ENCODE measurements at places on chromosomes 13 and 19.

GRCh38 chr19:38815059-38816001 lies 2.6 kb upstream of the LGALS4 start:
- DNase-seq: no peak

DNA sequence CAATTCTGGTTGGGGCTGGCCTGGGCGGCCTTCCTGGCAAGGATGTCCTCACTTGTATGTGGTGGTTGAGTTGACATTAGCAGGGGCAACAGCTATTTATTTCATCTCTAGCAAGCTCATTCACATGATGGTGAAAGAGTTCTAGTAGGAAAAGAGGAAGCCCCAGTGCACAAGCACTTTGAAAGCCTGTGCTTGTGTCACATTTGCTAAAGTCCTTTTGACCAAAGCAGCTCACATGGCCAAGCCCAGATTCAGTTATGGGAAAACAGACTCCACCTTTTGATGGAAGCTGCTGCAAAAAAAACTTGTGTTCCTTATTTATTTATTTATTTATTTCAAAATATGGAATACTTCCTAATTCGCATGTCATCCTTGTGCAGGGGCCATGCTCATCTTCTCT lies 17.2 kb downstream of the GTF2F2 start:
- no peak for DNase-seq

- DNase-seq: peak; percentile 93
Measured at GRCh38 chr13:29520671-29521070, 74.8 kb downstream of the SLC7A1 start.

GRCh38 chr19:14322889-14323463 lies 58.3 kb upstream of the ADGRE5 start:
- DNase-seq: no peak

DNA sequence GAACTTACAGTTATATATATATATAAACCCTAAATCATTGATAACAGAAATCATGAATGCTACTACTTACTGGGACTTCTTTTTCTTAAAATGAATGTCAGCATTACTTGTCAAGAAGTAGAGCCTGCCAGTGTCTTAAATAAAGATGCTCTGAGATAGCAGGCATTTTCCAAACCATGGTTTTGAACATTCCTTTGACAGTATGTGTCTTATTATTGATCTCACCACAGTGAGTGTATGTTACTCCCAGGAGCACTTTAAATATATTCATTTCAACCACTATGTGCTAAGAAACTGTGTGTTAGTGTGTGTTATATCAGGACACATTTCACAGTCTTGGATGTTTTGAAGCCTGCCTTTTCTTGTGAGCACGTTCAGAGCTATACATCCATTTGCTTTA lies 28.2 kb downstream of the TNFRSF19 start:
- DNase-seq: peak; percentile 82

GRCh38 chr19:6588508-6589345 lies 2.2 kb downstream of the CD70 start:
- DNase-seq: no peak

DNA sequence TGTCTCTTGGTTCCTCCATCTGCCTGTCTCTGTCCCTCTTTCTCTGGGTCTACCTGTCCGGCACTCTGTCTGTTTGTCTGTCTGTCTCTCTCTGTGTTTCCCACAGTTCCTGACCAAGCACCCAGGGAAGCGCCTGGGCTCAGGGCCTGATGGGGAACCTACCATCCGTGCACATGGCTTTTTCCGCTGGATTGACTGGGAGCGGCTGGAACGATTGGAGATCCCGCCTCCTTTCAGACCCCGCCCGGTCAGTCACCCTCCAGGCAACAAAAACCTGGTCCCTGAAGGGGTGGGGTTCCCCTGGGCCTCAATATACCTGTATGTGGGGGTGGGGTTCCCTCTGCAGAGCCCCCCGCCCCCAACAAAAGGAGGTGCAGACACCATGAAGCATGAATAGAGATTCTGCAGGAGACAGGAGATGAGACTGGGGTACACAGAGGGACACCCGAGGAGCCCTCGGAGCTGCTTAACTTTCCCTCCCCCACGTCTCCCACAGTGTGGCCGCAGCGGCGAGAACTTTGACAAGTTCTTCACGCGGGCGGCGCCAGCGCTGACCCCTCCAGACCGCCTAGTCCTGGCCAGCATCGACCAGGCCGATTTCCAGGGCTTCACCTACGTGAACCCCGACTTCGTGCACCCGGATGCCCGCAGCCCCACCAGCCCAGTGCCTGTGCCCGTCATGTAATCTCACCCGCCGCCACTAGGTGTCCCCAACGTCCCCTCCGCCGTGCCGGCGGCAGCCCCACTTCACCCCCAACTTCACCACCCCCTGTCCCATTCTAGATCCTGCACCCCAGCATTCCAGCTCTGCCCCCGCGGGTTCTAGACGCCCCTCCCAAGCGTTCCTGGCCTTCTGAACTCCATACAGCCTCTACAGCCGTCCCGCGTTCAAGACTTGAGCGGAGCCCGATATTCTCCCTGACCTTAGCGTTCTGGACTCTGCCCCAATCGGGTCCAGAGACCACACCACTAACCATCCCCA lies 2.6 kb upstream of the CACNG7 start:
- DNase-seq: peak; percentile 19

- DNase-seq: no peak
Measured at GRCh38 chr19:28927456-28927855, 285.5 kb downstream of the UQCRFS1 start.

- no peak for DNase-seq
Measured at GRCh38 chr13:44158098-44158521, 215.5 kb upstream of the SERP2 start.

DNA sequence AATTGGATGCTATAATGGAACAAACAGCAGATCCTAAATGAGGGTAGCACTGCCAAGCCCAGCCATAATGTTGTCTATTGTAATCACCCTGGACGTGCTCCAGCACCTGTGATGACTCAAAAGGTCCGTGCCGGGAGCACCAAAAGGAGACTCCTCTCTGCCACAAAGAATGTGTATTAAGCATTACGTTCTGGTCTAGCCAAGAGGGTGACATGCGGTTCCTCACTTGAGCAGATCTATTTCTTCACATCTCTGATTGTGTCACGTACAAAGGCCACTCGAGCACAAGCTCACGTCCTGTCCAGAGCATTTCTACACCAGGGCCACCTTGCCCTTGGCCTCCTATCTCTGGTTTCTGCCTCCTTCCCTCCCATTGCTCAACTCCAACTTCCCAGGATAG lies 219.9 kb upstream of the IRS2 start:
- peak; percentile 58 for DNase-seq

GRCh38 chr19:14006085-14006765 lies at the start of gene RFX1:
TSS of gene RFX1 (minus strand) at chr19:14006320. CDS start at chr19:13993843, 12,477 bp downstream.
- DNase-seq: peak; percentile 100

GRCh38 chr13:41296879-41297646 lies 14.0 kb upstream of the NAA16 start:
- DNase-seq: no peak

DNA sequence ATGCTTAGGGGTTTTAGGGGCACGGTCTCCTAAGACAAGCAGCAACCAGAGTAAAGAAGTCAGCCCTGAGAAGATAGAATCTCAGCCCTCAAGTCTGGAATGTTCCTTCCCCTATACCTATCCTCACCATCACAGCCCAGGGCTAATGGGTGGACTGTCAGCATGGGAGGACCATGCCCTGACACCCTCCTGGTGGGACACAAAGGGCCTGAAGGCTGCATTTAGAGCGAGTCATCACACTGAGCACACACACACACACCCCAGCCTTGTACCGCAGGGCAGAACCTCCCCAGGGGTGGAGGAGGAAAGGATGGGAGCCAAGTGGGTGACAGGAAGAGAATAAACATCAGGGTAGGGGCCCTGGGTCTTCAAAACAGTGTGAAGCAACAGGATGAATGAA lies 174.8 kb upstream of the SERP2 start:
- peak; percentile 33 for DNase-seq

- no peak for DNase-seq
Measured at GRCh38 chr13:37357548-37357947, 241.0 kb downstream of the POSTN start.

- no peak for DNase-seq
Measured at GRCh38 chr13:56110751-56111150, 1030.0 kb upstream of the PRR20A start.

GRCh38 chr19:47098608-47099007 lies 15.0 kb downstream of the ZC3H4 start:
- no peak for DNase-seq

GRCh38 chr13:101706651-101707050 lies 254.2 kb downstream of the ITGBL1 start:
- DNase-seq: peak; percentile 89

DNA sequence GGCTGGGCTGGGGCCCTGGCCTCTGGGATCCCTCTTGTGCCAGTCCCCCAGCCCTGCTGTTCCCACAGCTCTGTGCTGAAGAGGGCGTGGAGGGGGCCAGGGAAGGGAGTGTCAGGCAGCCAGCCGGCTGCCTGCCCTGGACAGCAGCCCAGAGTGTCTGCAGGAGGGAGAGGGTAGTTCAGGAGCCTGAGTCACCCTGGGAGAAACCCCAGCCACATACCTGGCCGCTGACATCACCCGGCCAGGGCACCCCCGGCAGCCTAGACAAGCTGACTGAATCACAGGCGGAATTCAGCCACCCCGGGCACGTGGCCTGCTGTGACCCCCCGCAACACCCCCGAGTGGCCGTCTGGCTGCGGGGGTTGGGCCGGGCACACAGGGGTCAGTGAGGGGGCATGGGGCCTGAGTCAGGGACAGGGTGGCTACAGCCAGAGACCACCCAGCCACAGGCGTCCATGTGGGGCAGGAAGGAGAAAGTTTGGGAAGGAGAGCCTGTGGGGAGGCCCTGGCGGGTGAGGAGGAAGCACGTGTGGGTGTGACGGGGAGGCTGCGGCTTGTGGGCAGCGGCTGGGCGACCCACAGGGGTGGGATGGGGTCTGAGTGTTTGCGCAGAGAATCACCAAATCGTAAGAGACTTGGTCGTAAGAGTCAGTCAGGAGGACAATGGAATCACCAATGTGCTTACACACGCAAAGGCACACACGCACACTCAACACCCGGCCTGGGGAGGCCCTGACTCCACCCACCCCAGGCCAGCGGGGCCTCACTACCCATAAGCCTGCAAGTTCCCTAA lies 11.9 kb upstream of the FOSB start:
- peak; percentile 99 for DNase-seq

DNA sequence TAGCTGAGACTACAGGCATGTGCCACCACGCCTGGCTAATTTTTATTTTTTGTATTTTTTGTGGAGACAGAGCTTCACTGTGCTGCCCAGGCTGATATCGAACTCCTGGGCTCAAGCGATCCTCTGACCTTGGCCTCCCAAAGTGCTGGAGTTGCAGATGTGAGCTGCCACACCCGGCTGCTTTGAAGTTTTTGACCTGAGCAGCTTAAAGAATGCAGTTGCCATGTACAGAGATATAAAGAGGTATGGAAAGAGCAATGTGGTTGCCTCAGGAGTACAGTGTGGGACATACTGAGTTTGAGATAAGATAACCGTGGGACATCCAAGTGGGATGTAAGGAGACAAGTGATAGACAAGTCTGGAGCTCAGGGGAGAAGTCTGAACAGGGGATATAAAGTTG lies 82.7 kb upstream of the LSM14A start:
- no peak for DNase-seq

DNA sequence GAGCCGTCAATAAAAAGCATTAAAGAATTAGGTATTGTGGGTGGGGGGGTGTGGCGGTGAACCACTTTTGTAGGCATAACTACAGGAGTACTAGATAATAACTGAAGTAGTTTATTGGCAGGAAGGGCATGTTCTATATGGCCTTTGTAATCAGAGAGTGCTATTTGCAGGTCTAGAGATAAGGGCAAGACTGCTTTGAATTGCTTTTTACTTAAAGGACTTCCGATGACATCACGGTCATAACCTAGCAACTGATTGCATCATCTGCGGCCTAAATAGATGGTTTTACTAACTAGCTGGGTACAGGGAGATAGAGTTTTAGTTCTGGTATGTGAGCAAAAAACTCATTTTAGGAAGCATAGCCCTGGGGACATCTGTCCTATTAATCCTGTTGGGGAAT lies 24.7 kb downstream of the METTL21C start:
- no peak for DNase-seq

DNA sequence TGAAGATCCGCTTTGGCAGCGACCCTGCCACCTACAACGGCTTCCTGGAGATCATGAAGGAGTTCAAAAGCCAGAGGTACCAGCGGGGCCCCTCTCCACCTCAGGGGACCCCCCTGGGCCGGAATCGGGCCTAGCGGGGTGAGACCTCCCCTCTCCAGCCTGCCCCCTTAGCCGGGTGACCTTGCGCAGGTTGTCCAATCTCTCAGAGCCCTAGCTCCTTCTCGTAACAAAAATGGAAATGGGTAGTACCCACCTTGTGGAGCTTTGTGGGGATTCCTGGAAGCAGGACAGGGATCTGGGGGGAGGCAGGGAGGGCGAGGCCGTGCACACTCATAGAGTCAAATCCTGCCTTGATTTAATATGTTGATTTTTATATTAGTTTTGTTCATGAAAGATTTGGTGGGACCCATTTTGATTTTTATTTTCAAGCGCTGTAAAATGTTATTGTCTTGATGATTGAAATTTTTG lies 658 bp downstream of the SIN3B start:
- DNase-seq: no peak

- DNase-seq: no peak
Measured at GRCh38 chr13:24194447-24194846, 33.9 kb downstream of the SPATA13 start.

DNA sequence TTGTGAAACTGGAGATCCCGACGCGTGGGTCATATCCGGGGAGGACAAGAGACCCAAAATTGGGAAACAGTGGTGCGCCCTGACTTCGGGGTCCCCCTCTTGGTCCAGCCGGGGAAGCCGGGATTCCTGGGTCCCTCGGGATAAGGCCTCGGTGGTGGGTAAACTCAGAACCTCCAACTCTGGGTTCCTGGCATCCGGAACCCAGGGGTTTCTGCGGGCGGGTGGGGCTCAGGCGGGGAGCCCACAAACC lies 688 bp downstream of the ZFP36 start:
- DNase-seq: no peak

- DNase-seq: peak; percentile 67
Measured at GRCh38 chr13:59318320-59318930, 845.3 kb downstream of the DIAPH3 start.

DNA sequence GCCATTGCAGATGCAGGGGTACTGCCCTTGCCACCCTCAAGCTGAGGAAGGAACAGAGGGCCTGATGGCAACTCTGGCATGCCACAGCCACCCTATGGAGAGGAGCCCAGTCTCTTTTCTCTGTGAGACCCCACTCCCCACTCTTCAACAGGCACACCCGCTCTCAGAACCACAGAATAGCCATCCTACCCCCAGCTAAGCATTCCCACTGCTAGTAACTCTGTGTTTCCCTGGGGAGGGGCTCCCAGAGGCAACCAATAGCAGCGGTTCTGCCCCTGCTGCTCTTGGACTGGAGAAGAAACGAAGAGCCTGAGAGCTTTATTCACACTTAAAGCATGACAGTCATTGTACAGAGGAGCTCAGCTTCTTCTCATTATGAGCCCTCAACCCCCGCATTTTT lies 49.3 kb downstream of the UBL3 start:
- DNase-seq: no peak

- no peak for DNase-seq
Measured at GRCh38 chr19:17320435-17320834, 11.1 kb downstream of the DDA1 start.

- no peak for DNase-seq
Measured at GRCh38 chr19:3186160-3186688, 494 bp downstream of the NCLN start.

GRCh38 chr13:60689571-60689970 lies 292.6 kb downstream of the TDRD3 start:
- DNase-seq: no peak

- DNase-seq: no peak
Measured at GRCh38 chr13:95385798-95386197, 84.5 kb upstream of the ABCC4 start.
